EL (cell line): ENCODE measurements at places on chromosomes 13 and 19.

DNA sequence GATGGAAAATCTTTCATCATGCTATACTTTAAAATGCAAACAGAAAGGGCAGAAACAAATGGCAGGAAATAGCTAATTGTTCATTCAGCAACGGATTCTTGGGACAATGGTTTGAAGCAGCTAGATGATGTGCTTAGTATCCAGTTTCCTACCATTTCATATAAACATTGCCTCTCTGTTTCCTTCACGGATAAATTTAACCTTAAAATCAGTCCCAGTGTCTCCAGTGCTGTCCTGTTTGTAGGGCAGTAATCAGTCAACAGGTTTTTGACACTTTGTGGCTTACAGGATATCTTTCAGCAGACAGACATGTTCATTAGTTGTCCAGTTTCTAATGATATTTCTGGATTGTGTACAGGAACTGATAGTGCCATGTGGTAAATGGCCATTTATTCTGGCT lies 24.7 kb upstream of the RB1 start:
- no peak for DNase-seq

- DNase-seq, result no peak
Observed at GRCh38 chr19:47414469-47414868, 4.9 kb downstream of the MEIS3 start.

GRCh38 chr19:44746616-44746945 lies 1.9 kb upstream of the BCL3 start:
- DNase-seq, result no peak

DNA sequence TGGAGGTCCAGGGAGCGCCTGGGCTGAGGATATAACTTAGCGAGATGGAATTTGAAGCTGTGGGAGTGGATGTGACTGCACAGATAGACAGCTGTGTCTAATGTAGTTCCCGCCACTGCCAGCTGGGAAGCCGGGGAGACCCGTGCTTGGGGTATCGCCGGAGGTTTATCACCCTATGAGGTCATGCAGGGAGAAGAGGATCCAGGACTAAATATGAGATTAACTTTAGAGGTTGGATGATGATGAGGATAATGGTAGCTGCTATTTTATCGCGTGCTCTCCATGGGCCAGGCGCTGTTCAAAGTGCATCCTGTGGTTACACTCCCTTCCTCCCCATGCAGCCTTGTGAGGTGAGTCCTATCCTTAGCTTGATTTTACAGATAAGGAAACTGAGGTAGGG lies 19.9 kb downstream of the SSC5D start:
- DNase-seq, result no peak

DNA sequence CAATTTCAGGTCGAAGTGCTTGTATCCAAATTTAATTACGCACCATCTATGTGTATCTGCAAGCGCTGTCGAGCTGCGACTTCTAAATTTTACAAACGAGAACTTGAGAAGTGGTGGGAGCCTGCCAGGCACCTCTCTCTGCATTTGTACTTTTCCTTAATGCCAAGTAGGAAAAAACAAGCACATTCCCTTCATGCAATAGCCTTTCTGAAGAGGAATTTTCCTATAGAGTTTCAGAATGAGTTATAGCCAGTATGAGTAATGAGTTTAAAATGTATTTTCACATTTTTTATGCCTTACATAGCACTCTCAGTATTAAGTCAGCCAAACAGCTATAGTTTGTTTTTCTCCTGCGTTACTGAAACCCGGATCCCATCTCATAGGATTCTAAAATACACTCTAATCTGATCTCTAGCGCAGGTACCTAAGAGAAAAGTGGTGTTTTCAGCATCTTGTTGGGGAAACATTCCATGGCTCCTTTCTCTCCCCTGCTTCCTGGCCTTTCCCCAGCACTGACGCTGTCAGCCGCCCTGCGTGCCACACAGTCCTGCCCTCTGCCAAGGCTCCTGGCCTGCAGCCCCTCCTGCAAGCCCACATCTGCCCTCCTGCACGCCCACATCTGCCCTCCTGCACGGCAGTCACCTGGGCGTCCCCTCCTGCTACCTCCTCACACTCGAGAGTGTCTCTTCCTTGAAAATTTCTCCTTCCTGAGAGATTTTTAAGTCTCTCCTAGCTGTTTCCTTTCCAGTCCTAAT lies 526.9 kb downstream of the MYO16 start:
- peak; percentile 86 for DNase-seq

DNA sequence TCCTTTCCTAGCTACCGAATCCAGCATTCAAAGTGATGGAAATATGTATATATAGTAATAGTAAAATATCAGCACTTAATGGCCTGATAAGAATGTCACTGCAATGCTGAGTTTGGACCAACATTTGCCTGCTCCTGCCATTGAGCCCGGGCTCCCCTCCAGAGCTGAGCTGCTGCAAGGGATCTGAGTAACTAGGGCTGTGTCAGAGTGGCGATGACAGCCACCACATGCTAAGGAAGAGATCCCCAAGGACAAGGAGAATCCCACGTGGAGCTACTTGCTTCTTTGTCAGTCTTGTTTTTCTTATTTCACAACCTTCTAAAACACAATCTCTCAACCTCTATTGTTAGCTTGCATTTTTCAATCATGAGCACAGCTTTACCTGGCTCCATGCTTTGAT lies 19.5 kb upstream of the ALOX5AP start:
- no peak for DNase-seq

DNA sequence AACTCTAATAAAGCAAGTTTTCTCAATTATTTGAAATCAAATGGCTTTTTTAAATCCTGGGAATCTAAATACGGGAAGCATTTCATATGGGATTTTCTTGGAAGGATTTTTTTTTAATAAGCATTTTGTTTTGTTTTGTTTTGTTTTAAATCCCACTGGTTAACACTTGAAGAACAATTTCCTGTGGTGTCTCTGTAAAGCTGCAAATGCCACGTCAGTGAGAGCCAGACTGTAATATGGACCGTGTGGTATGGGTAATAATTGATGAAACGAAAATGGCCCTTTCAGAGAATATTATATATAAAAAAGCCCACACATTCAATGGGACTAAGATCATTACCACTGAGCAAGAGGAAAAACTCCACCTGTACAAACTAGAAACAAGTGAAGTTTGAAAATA lies 33.9 kb upstream of the MIR17HG start:
- DNase-seq, result no peak

GRCh38 chr13:55714120-55714519 lies 1426.6 kb upstream of the PRR20A start:
- DNase-seq, result no peak

GRCh38 chr13:113937073-113937472 lies 36.8 kb downstream of the C13orf46 start:
- DNase-seq, result no peak

DNA sequence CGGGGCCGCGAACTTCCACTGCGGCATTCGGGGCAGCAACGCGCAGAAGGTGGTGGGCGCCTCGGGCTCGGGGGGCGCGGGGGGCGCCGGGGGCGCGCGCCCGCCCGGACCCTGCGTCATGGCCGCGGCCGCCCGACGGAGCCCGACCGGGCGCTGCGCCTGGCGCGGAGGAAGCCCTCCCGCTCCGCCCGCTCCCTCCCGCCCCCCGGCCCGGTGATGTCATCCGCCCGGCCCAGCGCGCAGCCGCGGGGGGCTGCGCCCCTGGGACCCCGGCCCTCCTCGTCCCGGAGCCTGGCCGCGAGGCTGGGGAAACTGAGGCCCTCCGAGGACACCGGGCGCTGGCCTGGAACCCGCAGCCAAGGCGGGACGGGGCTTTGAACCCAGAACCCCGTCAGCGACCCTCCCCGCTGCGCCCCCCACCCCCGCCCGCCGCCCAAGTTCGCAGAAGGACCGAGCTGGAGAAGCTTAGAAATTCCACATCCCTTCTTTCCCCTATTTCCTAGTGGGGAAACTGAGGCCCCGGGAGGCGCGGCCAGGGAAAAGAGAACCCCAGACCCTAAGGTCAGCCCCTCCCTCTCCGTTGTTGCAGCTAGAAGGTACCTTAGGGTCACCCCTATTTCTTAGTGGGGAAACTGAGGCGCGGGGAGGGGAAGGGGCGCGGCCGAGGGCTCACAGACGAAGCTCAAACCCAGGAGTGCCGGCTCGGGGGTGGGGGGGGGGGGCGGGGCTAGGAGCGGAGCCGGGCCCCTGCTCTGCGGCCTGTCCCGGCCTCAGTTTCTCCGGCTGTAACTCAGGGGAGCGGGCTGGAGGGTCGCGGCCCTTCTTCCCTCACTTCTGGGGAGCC lies at the start of gene SHC2:
SHC2 (minus strand) TSS at position 157 of the 844 bp plus-strand sequence; CDS start at position 120, 37 bp downstream.
- no peak for DNase-seq

DNA sequence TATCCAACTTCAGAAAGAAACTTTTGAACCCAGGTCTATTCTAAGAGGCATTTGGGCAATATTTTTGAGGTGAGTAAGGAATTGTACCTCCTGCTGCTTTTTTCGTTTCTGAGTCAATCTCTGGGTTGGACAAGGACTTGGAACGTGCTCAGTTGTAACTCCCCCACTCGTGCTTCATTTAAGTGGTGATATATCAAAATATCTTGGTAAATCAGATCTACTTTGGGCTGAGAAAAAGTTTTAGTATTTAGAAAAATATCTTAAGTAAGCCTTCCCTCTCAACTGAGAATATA lies 728.9 kb downstream of the EFNB2 start:
- DNase-seq, result no peak

DNA sequence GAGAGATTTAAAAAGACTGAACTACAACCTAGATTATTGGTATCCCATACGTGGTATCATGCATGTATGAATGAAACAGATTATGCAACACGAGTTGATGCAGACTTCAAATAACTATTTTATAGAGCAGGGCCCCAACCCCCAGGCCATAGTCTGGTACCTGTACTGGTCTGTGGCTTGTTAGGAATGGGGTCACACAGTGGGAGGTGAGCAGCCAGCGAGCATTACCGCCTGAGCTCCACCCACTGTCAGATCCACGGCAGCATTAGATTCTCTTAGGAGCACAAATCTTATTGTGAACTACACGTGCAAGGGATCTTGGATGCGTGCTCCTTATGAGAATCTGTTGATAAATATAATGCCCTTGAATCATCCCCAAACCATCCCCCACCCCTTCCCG lies 320.2 kb downstream of the TBC1D4 start:
- no peak for DNase-seq

- DNase-seq, result peak; percentile 38
Observed at GRCh38 chr19:28966737-28967399, 246.1 kb downstream of the UQCRFS1 start.

DNA sequence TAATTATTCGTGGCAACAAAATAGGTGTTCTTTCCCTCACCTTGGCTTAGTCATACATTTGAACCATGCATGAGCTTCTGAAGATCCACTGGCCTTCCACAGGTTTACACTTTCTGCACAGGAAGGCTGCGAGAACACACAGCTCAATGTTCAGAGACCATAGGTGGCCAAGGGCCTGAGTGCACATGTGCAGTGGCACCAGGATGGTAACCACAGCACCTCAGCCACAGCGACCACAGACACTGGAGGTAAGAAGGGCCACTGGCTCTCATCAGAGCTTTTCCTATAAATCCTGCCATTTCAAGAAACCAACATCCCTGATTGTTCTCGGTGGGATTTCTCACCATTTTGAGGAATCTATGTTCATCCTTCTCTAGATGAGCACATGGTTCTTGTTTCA lies 1.6 kb downstream of the DCLK1 start:
- no peak for DNase-seq

- peak; percentile 49 for DNase-seq
Observed at GRCh38 chr19:3270902-3271301, 46.4 kb downstream of the CELF5 start.

DNA sequence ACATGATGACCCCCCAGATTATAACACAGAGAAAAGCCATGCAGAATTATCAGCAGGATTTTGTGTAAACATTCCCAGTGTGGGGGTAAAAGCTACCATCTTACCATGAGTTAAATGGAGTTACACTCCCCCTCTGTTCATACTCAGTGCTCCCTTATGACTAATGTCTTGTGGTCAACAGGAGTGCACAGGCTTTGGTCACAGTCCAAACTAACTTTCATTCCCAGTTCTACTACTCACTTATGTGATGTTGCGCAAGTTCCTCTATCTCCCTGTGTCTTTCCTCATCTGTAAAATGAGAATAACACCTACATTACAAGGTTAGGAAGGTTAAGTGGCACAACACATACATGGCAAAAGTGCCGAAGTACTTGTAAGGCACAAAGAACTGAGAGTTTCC lies 277.9 kb downstream of the RBM26 start:
- DNase-seq, result peak; percentile 50

- no peak for DNase-seq
Observed at GRCh38 chr19:29834991-29835846, 23.4 kb downstream of the CCNE1 start.

DNA sequence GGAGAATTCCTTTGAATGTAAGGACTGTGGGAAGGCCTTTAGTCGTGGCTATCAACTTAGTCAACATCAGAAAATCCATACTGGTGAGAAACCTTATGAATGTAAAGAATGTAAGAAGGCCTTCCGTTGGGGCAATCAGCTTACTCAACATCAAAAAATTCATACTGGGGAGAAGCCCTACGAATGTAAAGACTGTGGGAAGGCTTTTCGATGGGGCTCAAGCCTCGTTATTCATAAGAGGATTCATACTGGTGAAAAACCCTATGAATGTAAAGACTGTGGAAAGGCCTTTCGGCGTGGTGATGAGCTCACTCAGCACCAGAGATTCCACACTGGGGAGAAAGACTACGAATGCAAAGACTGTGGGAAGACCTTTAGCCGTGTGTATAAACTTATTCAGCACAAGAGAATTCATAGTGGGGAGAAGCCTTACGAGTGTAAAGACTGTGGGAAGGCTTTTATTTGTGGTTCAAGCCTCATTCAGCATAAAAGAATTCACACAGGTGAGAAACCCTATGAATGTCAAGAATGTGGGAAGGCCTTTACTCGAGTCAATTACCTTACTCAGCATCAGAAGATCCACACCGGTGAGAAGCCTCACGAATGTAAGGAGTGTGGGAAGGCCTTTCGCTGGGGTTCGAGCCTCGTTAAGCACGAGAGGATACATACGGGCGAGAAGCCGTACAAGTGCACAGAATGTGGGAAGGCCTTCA lies 39.2 kb downstream of the ZNF331 start:
- no peak for DNase-seq

GRCh38 chr19:45767410-45767880 lies 1.6 kb downstream of the SIX5 start:
- peak; percentile 86 for DNase-seq

- DNase-seq, result peak; percentile 47
Observed at GRCh38 chr19:49677231-49677900, at the start of gene PRMT1. Gene PRMT1 (plus strand): TSS chr19:49677271. CDS start chr19:49677281, 10 bp downstream.

DNA sequence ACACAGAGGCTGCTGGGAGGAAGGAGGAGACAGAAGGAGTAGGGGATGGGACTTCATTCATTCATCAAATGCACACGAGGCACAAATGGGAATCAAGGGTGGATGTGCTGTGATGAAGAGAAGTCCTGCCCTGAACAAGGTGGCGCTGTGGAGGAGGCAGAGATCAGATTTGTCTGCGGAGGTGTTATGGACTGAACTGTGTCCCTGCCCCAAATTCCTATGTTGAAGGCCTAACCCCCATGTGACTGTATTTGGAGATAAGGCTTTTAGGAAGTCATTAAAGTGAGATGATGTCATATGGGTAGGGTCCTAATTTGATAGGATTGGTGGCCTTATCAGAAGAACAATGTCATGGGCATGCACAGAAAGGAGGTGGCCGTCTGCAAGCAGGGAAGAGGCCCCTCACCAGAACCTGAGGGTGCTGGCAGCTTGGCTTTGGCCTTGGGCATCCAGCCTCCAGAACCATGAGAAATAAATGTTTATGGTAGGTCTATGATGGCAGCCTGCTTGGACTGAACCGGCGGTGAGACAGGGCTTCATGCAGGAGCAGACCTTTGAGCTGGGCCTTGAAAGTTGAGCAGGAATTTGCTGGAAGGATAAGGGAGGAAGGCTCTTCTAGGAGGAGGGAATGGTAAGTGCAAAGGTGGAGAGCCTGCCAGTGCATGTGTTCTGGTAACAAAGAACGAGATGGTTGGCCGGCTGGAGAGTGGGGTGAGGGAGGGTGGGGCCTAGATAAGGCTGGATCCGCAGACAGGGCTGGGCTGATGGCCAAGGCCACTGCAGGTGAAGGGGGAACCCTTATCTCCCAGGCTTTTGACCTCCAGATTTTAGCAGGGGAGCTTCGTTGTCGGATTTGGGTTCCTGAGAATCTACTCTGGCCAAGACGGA lies 2.7 kb upstream of the CEBPA start:
- no peak for DNase-seq
